ENCODE measurements at places on chromosomes 16 and 17.

DNA sequence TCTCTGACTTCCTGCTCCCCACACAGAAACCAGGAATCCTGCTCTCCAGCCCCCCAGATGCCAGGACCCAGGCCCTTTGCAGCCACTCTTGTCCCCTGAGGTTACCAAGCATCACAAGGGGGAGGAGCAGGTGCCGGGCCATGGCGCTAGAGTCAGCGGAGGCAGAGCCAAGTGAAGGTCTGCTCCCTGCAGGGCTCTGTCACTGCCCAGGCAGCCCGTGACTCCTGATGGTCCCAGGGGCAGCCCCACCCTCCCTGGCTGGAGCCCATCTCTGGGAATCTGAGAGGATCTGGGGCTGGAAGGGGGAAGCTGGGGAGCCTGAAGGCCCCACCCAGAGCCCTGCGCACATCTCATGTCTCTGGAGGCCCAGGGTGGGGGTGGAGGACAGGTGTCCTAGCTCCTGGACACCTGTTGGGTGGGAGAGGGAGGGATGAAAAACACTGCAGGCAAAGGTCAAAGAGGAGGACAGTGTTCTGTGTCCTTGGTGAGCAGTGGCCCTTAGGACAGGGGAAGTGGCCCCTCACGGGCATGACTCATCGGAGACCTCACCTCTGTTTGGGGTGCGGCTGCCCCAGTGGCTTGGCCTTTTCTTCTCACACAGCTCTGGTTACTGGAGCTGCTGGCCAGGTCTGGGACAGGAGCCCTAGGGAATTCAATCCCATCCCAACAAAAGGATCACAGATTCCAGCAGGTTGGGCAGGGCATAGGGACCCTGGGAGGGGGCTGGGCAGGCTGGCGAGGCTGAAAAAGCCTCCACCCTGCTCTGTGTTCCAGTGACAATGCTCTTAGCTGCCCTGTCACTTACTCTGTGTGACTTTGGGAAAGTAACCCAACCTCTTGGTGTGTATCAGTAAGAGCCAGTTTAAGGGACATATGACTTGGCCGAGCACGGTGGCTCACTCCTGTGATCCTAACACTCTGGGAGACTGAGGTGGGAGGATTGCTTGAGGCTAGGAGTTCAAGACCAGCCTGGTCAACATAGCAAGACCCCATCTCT is at the start of gene PRSS36:
Gene PRSS36 (minus strand): TSS at position 173 of the 997 bp plus-strand sequence. CDS start 31 bp downstream, at position 142.
- no peak for DNase-seq

DNA sequence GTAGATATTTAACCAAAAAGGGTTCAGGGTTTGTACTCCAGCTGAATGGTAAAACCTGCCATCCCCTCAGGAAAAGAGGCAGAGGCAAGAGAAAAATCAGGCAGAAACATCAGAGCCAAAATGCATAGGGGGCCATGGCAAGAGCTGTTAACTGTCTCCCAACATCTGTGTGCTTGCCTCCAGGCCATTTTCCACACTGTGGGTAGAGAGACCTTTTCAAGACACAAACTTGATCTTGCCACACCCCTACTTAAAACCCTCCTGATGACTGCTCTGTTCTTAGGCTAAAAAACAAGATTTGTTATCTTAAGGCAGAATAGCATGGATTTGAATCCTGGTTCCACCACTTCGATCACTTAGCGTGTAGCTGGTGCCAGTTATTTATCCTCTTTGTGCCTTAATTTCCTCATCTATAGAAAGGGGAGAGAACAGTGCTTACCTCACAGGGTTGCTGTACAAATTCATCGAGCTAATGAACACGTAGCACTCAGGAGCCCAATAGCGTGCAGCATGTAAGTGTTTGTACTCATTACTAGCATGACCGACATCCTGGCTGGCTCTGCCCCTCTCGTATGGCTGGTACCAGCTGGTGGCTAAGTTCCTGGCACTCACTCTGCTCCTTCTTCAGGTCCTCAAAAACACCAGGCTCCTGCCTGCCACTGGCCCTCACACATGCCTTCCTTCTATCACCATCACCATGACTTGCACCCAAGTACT is 25.8 kb downstream of the STAT3 start:
- DNase-seq, result no peak

GRCh38 chr17:49193513-49194296 is 16.7 kb downstream of the GNGT2 start:
- DNase-seq, result peak; percentile 78

DNA sequence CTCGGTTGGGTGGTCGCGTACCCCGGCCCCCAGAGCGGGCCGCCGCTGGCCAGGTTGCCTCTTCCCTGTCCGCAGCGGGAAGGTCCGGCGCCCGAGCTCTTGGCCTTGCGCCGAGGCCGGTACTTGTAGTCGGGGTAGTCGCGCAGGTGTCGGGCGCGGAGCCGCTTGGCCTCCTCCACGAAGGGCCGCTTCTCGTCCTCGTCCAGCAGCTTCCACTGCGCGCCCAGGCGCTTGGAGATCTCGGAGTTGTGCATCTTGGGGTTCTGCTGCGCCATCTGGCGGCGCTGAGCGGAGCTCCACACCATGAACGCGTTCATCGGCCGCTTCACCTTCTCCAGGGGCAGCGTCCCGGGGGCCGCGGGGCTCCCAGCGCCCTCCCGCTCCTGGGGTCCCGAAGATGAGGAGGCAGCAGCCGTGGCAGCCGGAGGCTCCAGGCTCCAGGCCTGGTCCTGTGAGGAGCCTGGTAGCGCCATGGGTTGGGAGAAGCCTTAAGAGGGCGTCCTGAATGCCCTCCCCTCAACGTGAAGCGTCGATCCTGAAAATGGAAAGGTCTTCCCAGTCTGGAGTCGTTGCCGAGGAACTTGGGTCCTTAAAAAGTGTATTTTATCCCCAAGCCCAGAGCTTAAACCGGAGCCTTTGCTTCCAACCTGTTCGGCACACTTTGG is 558 bp downstream of the SOX15 start:
- DNase-seq, result peak; percentile 84

DNA sequence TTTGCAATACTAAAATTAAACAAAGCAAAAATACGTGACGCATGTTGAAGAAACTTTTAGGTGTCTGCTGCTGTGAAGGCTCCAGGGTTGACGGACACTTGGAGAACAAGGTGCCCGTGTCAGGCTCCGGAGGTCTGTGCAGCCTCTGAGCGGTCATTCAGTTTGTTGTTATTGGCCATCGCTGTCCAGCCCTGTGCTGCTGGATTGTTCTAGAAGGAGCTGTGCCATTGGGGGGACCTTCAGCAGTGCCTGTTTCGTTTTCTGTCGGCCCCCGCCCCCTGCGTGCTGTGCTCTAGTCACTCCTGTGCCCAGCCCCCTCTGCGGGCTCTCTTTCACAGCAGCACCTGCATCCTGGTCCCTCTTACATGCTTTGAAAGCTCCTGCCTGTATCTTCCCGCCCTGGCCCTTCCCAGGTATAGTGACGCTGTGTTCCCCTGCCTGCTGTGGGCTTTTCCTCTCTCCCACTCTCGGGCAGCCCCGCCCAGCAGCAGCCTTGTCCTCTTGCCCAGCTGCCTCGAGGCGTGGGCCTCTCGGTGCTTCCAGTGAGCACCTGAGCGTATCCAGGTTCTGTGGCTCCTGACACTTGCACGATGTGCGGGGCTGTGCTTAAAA is 50.7 kb downstream of the RNF213 start:
- DNase-seq, result no peak

DNA sequence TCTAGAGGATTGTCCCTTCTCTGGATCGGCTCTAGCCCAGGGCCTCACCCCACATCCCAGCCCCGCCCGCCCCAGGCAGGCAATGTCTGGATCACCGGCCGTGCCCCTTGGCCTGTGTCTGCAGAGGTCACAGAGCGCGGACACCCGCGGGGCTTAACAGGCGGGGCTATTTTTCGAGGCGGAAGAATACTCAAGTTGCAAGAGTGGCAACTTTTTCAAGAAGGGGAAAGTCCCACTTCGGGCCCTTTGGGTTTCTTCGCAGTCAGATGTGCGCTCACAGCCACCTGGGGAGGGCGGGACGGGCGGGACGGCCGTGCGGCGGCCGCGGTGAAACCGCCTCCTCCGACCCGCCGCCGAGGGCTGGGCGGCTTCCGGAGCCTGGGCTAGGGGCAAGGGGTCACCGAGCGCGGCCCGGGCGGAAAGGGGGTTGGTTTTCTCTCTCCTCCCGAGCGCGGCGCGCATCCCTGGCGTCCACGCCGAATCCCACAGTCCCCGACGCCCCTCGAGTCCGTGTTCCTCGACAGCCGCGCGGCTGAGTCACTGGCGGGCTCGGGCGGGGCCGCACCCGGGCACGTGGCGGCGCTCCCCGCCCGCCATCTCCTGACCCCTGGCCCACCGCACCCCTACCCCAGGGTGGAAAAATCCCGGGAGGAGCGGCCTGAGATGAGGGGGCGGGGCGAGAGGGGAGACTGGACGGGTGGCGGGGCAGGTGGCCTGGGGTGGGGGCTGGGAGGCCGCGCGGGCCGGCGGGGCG is 1.2 kb upstream of the PFN1 start:
- DNase-seq, result peak; percentile 79

DNA sequence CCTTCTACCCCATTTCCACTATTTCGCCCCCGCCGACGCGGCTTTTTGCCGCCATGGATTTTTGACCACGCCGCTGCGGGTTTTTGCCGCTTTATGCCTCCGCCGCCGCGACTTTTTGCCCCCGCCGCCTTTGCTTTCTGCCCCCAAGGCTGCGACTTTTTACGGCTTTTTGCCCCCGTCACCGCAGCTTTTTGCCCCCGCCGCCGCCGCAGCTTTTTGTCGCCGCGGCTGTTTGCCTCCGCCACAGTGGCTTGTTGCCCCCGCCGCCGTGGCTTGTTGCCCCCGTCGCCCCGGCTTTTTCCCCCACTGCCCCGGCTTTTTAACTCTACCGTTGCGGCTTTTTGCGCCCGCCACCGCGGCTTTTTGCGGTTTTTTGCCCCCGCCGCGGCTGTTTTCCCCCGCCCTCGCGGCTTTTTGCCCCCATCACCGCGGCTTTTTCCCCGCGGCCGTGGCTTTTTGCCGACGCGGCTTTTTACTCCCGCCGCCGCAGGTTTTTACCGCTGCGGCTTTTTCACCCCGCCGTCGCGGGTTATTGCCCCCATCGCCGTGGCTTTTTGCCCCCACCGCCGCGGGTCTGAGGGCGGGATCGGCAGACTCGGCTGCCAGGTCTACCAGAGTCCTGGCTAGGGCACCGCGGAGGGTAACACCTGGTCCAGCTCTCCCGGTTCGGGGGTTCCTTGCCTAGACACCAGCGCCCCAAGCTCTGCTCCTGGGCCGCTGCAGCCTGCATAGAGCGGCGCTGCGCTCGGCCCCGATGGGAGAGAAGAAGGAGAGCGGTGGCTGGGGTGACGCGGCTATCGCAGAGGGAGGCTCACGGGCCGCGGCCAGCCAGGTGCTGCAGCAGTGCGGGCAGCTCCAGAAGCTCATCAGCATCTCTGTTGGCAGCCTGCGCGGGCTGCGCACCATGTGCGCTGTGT is 562.7 kb upstream of the WSB1 start:
- no peak for DNase-seq

DNA sequence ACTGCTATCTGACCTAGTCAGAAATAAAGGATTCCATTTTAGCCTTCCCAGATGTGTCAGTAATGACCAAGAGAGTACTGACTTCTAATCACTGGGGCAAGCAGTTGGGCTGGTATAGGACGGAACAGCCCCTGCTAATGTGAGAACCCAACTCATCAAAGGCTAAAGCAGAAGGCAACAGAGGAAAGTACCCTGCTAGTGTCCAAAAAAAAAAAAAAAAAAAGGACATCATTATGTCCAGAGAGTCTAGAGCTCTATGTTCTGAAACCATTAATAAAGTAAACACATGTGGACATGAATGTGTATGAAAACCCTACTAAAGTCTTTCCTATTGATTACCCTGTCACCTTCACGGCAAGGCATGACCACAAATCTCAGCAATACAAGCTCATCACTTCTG is 85.0 kb downstream of the CYTH1 start:
- no peak for DNase-seq

- no peak for DNase-seq
Observed at GRCh38 chr16:75043175-75043895, 44.5 kb downstream of the ZNRF1 start.

- peak; percentile 5 for DNase-seq
Observed at GRCh38 chr17:27741361-27741861, 58.9 kb downstream of the NOS2 start.

GRCh38 chr17:59353936-59354755 is 22.7 kb downstream of the YPEL2 start:
- DNase-seq, result no peak

GRCh38 chr17:66964930-66965800 is 658 bp downstream of the CACNG4 start:
- no peak for DNase-seq

GRCh38 chr16:19375561-19376158 is 42.0 kb upstream of the TMC5 start:
- peak; percentile 58 for DNase-seq

GRCh38 chr16:69852815-69853214 is 90.7 kb downstream of the WWP2 start:
- DNase-seq, result no peak

- no peak for DNase-seq
Observed at GRCh38 chr16:75062135-75062975, 54.2 kb downstream of the LDHD start.

GRCh38 chr16:25925421-25925820 is 233.7 kb downstream of the HS3ST4 start:
- DNase-seq, result no peak

DNA sequence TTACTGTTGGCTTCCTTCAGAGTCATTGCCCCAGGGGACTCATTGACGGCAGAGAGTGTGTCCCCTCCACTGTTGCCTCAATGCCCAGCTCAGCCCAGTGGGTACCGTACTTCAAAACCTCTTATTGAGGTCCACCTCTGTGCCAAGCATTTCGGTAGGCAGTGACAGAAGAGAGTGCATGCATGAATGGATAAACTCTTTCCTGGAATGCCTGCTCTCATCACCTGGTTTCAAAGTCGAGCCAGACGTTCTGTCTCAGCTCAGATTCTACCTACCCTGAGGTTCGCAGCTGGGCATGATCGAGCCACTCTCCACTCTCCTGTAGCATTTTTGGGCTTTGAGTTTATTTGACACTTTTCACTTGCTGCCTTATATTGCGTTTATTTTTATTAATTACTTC is 647.0 kb downstream of the MAF start:
- DNase-seq, result no peak

DNA sequence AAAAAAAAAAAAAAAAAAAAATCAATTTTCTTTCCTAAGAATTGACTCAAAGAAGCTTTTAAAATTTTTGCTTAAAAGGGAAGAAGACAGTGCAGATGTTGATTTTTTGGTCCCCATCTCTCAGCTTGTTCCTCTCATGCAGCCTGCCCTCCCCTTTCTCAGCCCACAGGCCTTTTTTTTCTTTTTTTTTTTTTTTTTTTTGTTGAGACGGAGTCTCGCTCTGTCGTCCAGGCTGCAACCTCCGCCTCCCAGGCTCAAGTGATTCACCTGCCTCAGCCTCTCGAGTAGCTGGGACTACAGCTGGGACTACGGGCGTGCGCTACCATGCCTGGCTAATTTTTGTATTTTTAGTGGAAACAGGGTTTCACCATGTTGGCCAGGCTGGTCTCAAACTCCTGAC is 17.7 kb downstream of the YPEL2 start:
- no peak for DNase-seq

Measured in iris pigment epithelial cell (primary cell).